ENCODE measurements at places on chromosomes 4 and X.

DNA sequence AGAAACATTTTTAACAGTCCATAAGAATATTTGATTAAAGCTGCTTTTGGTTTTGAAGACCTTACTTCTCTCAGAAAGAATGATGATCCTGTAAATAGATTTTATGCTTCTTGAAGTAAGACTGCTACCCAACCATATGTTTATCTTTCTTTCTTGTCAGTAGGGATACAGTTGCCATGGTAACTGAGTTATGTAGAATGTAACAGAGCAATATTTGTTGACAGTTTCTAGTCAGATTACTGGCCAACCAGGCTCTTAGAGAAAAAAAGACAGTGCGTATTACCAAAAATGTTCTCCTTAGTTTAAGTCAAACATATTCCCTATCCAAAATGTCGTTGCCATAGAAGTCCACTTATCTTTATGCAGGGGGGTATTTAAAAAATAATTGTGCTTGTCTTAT is 456.8 kb downstream of the PRR32 start:
- H3K4me1 ChIP-seq: no peaks in the 10 kb centered on the region
- H3K27me3 ChIP-seq: no peaks in the 10 kb centered on the region
- no peak overlapping the region for H3K27ac ChIP-seq
- no peaks in the 10 kb centered on the region for H3K36me3 ChIP-seq
- no peak overlapping the region for H3K4me3 ChIP-seq

GRCh38 chr4:124389591-124389990 is 322.9 kb downstream of the ANKRD50 start:
- H3K27me3 ChIP-seq: no peaks in the 10 kb centered on the region
- no peaks in the 10 kb centered on the region for H3K4me1 ChIP-seq
- no peak overlapping the region for H3K4me3 ChIP-seq
- no peaks in the 10 kb centered on the region for H3K36me3 ChIP-seq

DNA sequence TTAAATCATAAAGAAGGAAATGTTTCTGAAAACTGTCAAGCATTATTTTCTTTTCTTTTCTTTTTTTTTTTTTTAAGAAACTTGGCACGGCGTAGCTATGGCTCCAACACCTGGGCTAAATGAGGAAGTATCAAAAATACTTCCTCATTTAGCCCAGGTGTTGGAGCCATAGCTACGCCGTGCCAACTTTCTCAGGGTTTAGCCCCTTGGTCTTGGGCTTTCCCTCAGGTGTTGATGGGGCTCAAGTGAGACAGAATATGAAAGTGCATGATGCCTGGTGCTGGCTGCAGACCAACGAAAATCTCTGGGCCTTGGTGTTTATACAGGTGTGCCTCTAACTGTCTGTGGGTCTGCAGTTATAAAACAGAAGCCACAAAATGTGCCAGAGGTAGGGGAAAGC is 132.7 kb downstream of the ARHGAP24 start:
- H3K27ac ChIP-seq: no peak overlapping the region
- H3K36me3 ChIP-seq: no peaks in the 10 kb centered on the region
- no peaks in the 10 kb centered on the region for H3K27me3 ChIP-seq
- no peak for DNase-seq

DNA sequence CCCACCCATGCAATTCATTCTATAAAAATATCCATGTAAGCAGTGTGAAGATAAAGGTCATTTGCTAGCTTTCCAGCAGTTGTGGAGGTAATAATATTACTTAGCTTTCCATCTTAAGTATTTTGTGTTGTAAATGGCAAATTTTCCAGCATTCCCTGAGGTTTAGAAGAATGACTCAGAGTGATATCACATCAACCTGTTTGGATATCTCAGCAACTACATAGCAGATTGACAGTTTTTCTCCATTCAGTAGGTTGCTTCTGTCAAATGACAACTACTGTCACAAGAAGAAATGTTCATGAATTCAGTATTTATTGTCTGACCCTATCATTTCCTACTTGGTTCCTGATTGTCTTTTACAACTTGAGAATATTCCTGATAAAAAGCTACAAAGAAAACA is 434.9 kb upstream of the GALNTL6 start:
- no peak overlapping the region for H3K27ac ChIP-seq
- H3K4me3 ChIP-seq: no peak overlapping the region
- no peak for DNase-seq
- no peaks in the 10 kb centered on the region for H3K27me3 ChIP-seq

DNA sequence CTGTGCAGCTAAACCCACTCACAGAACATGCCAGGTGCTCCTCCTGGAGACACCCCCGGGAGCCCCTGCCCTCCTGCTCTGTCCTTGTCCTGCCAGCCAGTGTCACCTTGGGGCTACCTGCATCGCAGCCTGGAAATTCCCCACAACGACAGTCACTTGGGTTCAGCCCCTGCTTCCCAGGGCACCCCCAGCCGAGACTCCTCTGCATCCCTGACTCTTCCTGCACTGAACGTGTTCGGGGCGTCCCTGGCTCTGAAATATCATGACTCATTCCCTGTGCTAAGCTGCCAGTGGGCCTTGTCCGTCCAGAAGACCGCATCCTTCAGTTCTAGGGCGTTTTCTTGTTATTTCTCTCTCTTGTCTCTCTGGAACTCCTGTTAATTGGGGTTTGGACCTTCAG is 5.8 kb downstream of the CFAP99 start:
- DNase-seq: no peak
- H3K27ac ChIP-seq: no peak overlapping the region
- no peak overlapping the region for H3K4me3 ChIP-seq
- no peaks in the 10 kb centered on the region for H3K4me1 ChIP-seq
- no peaks in the 10 kb centered on the region for H3K36me3 ChIP-seq
- H3K27me3 ChIP-seq: peaks cover 13% of the 10 kb centered on the region

- DNase-seq: no peak
- no peak overlapping the region for H3K27ac ChIP-seq
- H3K4me3 ChIP-seq: no peak overlapping the region
Measured at GRCh38 chrX:77565278-77565677, 118.1 kb downstream of the FGF16 start.

GRCh38 chrX:56797574-56798338 is 68.7 kb downstream of the NBDY start:
- peaks cover 32% of the 10 kb centered on the region for H3K36me3 ChIP-seq
- H3K4me1 ChIP-seq: no peaks in the 10 kb centered on the region
- no peaks in the 10 kb centered on the region for H3K27me3 ChIP-seq
- H3K4me3 ChIP-seq: no peak overlapping the region
- H3K27ac ChIP-seq: no peak overlapping the region

DNA sequence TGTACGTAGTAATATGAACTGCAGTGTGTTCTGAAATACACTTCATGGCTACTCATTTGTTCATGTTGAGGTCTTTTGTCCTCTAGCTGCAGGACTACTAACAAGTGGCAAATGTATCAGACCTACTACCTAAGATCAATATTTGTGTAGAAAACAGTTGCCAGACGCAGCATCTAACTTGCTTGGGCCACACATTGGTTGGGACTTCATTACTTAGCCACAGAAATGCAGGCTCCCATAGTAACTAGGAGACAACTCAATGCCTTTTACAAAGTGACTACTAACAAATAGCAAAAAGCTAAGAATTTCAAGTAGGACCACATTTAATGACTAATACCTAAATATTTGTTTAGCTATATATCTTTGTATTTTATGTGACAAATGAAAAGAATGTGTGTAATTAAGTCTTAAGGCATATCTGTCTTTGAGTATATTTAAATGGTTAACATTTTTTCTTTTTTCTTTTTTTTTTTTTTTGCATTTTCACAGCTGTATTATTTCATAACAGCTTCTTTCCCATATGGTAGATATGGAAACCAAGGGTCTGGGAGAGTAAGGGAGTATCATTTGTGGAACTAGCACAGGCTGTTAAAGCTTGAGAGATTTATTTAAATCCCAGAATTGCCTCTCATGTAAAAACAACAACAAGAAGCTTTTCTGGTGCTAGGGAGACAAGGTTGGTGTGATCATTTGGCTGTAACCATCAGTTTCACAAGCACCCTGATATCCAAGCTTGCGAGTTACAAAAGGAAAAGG is 2.7 kb downstream of the CT47C1 start:
- H3K36me3 ChIP-seq: peaks cover 4% of the 10 kb centered on the region
- DNase-seq: no peak
- no peaks in the 10 kb centered on the region for H3K4me1 ChIP-seq
- no peaks in the 10 kb centered on the region for H3K27me3 ChIP-seq

DNA sequence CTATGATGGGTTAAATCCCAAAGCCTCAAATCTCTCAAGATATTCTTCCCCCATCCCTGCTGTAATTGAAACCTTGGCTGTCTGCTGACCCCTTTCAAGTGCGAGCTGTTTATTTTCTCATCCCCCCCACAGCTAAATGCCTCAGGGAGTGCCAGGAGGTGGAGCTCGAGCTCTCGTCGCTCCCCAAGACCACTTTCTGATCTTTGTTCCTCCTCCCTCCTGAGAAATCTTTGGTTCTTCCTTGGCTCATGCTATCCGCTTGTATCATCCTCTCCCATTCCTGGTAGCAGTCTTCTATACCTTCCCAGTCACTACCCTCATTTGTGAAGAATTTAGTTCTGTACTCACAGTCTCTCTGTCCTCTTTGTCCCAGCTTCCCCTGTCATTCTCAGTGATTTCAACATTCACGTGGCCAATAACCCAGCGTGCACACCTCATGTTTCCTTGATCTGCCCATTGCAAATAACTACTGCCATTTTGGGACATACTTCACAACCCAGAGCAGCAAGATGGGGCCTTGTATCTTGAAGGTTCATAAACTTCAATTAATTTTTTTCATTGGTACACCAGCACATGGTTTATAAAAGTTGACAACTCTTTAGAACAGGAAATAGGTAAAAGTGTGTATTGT is 9.2 kb upstream of the SLC25A43 start:
- H3K4me3 ChIP-seq: no peak overlapping the region
- peak; percentile 33 for DNase-seq
- H3K36me3 ChIP-seq: peaks cover 6% of the 10 kb centered on the region
- no peak overlapping the region for H3K27ac ChIP-seq
- no peaks in the 10 kb centered on the region for H3K27me3 ChIP-seq

DNA sequence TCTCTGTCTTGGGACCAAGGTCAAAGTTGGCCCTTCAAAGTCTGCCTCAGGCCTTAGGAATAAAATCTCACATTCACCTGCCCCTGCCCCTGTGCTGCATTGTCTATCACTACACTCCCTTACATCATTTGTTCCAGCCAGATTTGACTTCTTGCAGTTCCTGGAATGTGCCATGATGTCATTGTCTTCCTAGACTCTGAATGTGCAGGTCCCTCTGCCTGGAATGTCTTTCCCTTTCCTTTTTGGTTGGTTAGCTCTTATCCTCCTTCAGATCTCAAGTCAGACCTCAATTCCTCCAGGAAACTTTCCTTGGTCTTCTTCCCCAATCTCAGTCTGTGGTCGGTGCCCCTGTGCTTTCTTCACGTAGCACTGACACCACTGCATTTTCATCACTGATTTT is 67.7 kb upstream of the EFNB1 start:
- peak; percentile 1 for DNase-seq
- H3K36me3 ChIP-seq: peaks cover 2% of the 10 kb centered on the region
- no peaks in the 10 kb centered on the region for H3K27me3 ChIP-seq
- H3K27ac ChIP-seq: no peak overlapping the region
- H3K4me1 ChIP-seq: no peaks in the 10 kb centered on the region
